Ascending aorta (tissue), 2 donors: ENCODE measurements at places on chromosomes 1 and 21. TPM values are rescaled to one million over a fixed set of nuclear protein-coding genes. Genes with fewer than 3 reads are reported as not detected.

DNA sequence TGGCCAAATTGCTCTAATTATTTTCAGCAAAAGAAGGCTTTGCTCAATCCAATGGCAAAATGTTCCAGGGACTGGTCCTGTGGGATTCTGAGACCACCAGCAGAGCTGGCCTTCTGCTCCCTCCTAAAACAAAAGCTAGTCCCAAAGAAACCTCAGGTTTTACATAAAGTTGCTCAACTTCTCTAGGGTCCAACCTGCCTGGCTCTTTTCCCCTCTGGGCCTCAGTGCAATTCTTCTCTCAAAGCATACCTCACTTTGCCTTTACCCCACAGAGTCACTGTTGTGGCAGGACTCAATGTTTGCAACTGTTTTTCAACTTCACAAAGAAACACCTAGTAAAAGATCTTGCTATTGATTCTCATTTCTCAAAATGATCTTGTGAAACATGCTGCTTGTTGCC is 39.8 kb downstream of the TBX15 start:
- H3K4me3 ChIP-seq = no peak overlapping the region
- no peaks in the 10 kb centered on the region for H3K4me1 ChIP-seq
- H3K27me3 ChIP-seq = no peaks in the 10 kb centered on the region

DNA sequence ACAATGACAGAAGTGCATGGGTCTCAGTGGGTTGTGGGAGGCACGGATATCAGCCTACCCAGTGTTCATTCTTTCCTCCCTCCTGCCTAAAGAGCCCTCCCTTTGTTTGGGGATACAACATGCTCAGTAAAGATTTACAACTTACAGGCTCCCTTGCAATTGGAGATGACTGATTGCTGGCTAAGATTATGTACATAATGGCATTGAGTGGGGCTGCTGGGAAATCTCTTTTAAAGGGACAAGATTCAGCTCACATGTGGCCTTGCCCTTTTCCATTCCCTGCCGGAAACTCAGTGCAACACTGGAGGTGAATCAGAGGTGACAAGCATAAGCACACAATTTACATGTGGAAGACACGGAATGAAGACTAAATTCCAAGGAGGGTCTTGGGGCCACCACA is 83.7 kb upstream of the CHRM3 start:
- H3K4me1 ChIP-seq = no peaks in the 10 kb centered on the region
- H3K27me3 ChIP-seq = no peaks in the 10 kb centered on the region
- H3K27ac ChIP-seq = no peak overlapping the region
- no peak overlapping the region for H3K4me3 ChIP-seq
- no peaks in the 10 kb centered on the region for H3K36me3 ChIP-seq

Gene TSACC
- not detected for total RNA-seq

- no peaks in the 10 kb centered on the region for H3K36me3 ChIP-seq
- H3K27me3 ChIP-seq = no peaks in the 10 kb centered on the region
- no peaks in the 10 kb centered on the region for H3K4me1 ChIP-seq
- DNase-seq = no peak
- H3K27ac ChIP-seq = no peak overlapping the region
- H3K4me3 ChIP-seq = no peak overlapping the region
Observed at GRCh38 chr1:90335558-90335957, 340.6 kb downstream of the ZNF326 start.

DNA sequence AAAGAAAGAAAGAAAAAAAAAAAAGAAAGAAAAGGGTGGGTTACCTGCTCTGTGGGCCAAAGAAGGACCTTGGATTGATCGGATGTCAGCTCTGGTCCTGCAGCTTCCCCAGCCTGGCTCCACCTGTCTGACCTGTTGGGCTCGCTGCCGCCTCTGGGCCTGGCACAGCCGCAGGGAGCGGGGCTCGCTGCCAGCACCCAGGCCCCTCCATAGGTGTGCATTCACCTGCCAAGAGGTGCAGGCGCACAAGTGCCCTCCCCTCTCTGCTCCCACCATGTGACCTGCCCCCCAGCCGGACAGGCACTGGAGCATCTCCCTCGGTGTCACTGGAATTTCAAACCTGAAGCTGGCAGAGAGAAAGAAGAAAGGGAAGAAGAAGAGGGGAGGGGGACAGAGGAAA is 33.1 kb upstream of the GPR157 start:
- H3K27ac ChIP-seq = peak overlapping the region; percentile 81
- no peak overlapping the region for H3K4me3 ChIP-seq
- no peaks in the 10 kb centered on the region for H3K27me3 ChIP-seq
- H3K36me3 ChIP-seq = no peaks in the 10 kb centered on the region

GRCh38 chr1:186152620-186153239 is 222.3 kb downstream of the TPR start:
- no peak for DNase-seq
- H3K27ac ChIP-seq = peak overlapping the region; percentile 42
- H3K36me3 ChIP-seq = no peaks in the 10 kb centered on the region

GRCh38 chr1:211133393-211133835 is 534 bp downstream of the KCNH1 start:
- H3K4me3 ChIP-seq = peak overlapping the region; percentile 63
- no peak for DNase-seq
- H3K36me3 ChIP-seq = no peaks in the 10 kb centered on the region
- no peaks in the 10 kb centered on the region for H3K4me1 ChIP-seq

GRCh38 chr1:77283701-77284425 is 2.0 kb downstream of the AK5 start:
- no peak overlapping the region for H3K27ac ChIP-seq
- no peaks in the 10 kb centered on the region for H3K36me3 ChIP-seq
- no peaks in the 10 kb centered on the region for H3K27me3 ChIP-seq
- no peak overlapping the region for H3K4me3 ChIP-seq
- no peaks in the 10 kb centered on the region for H3K4me1 ChIP-seq

Gene KIRREL1
- total RNA-seq = 114 TPM

DNA sequence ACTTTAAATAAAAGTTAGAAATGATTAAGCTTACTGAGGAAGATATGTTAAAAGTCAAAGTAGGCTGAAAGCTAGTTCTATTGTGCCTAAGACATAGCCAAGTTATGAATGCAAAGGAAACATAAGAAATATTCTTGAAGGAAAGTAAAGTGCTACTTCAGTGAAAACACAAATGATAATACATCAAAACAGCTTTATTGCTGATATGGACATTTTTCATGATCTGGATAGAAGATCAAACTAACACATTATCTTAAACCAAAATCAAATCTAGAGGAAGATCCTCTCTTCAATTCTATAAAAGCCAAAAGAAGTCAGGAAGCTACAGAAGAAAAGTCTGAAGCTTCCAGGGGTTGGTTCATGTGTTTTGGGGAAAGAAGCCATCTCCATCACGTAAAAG is 545.9 kb downstream of the COL11A1 start:
- no peaks in the 10 kb centered on the region for H3K27me3 ChIP-seq
- H3K4me3 ChIP-seq = no peak overlapping the region

DNA sequence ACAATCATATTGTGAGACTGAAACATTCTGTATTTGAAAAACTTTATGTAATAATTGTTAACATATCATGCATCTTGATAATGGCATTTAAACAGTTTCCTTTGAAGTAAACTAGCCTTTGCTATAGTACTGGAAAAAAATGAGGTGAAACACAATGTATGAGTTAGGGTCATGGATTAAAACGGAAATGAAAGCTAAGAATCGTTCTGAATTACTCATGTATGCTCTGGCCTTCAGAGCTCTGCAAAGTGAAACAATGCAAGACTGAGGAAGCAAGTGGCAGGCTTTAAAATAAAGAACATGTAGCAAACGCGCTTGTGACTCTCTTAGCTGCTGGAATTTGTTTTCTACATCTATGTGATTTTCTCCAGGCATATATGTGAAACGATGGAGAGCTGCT is 317.1 kb downstream of the DPYD start:
- H3K27ac ChIP-seq = no peak overlapping the region
- H3K27me3 ChIP-seq = no peaks in the 10 kb centered on the region
- H3K4me3 ChIP-seq = no peak overlapping the region
- H3K36me3 ChIP-seq = no peaks in the 10 kb centered on the region
- H3K4me1 ChIP-seq = no peaks in the 10 kb centered on the region

DNA sequence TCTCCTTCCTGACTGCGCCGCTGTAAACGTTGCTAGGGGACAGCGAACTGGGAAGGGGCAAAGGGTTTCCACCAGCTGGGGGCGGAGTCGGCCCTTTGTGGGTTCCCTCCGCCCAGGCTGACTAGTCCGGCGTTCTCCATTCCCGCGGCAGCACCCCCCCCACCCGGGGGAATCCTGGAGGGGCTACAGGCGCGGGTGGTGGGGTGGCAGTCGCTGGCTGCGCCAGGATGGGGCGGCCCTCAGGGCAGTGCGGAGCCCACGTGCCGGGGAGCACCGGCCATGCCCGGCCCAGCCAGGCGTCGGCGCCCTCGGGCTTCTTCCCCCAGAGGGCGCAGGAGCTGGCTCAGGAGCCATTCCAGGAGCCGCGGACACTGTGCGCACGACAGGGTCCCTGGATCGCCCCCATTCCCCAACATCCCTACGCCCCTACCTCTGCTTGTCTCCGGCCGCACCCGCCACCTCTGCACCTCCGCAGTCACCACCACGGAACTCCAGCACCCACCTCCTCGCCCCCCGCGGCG is 476 bp downstream of the BATF3 start:
- H3K4me1 ChIP-seq = peaks cover 13% of the 10 kb centered on the region
- DNase-seq = no peak
- no peaks in the 10 kb centered on the region for H3K36me3 ChIP-seq
- peak overlapping the region; percentile 73 for H3K4me3 ChIP-seq
- peak overlapping the region; percentile 81 for H3K27ac ChIP-seq

DNA sequence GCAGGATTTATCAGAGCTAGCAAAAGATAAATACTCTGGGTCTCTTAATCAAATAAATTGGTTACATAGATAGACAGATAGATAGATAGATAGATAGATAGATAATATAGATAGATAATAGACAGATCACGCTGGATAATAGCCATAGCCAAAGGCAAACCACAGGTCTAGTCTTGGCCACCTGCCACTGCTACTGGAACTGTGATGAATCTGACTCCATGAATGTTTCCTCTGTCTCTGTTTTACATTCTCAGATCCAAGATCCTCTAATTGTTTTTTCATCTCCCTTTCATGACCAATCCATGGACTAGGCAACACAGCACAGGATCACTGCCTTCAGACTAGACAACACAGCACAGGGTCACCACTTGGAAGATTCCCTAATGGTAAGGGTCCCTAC is 444.7 kb upstream of the NFIA start:
- no peaks in the 10 kb centered on the region for H3K4me1 ChIP-seq
- DNase-seq = no peak
- H3K36me3 ChIP-seq = no peaks in the 10 kb centered on the region

Gene SPRR3
- total RNA-seq = 0.53 TPM

Gene OLFML2B
- 79.7 TPM for total RNA-seq

DNA sequence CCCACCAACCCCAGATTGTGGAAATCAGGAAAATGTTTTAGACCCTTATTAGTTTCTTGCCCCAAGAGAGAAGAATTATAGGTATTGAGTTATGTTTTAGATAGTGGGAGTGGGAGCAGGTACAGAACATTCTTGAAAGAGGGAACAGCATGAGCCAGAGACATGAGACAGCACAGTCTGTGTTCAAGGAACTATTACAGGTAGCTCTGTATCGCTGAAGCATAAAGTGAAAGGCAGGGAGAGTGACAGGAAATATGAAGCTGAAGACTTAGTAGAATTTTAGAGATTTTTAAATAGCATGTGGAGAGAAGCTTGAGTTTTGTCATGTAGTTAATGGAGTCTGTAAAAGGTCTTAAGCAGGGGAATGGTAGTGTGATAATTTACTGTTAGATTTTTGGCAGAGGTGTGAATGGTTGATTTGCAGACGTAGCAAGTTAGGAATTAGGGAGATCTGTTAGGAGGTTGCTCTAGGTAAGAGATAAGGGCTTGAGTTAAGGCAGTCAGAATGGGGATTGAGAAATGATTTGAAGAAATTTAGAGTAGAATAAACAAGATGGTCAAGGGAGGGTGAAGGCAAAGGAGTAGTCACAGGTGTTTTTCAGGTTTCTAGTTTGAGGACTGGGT is 11.6 kb downstream of the SUCO start:
- no peaks in the 10 kb centered on the region for H3K36me3 ChIP-seq
- no peaks in the 10 kb centered on the region for H3K4me1 ChIP-seq
- H3K27me3 ChIP-seq = no peaks in the 10 kb centered on the region
- H3K4me3 ChIP-seq = no peak overlapping the region

Gene IL22RA1
- total RNA-seq = not detected

Gene FAM177B
- not detected for total RNA-seq

DNA sequence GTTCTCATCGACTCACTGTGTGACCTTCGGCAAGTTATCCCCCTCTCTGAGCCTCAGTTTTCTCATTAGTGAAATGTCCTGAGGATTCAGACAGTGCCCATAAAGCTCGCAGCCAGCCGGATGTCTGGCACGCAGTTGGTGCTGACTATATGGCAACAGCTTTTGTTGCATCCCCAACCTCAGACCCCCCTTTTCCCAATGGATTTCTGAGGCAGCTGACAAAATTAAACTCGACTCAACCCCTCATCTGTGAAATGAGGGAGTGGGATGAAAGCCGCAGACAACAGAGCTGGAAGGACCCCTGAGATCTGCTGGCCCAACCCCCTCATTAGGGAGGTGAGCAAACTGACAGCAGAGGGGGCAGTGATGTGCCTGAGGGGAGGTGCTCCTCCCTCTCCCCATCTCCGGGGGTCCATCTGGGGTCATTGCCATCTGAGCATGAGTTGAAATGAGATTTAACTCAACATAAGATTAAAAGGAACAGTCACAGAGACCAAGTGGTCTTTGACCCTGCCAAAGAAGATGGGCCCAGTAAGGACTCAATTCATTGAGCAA is 40.4 kb downstream of the NKAIN1 start:
- DNase-seq = no peak
- no peaks in the 10 kb centered on the region for H3K4me1 ChIP-seq
- no peaks in the 10 kb centered on the region for H3K36me3 ChIP-seq
- H3K27me3 ChIP-seq = no peaks in the 10 kb centered on the region

DNA sequence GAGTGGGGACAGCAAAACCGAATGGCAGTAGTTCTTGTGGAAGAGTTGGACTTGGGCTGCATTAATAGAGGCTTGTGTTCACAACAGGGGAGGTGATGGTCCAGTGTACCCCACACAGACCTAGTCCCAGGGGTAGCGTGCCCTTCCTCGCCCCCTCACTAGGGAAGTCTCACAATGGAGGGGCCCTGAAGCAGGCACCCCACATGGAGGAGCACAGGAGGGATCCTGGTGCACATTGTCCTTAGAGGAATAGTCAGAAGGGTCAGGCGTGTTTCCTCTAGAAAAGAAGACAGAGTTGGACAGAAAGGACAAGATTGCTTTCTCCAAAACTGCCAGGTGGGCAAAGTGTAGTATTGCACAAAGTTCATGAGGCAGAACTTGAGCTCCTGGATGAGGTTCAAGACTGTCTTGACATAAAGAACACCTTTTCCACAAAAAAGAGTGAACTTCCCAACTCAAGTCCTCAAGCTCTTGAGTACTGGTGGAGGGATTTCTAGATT is 23.3 kb downstream of the ETNK2 start:
- H3K27me3 ChIP-seq = no peaks in the 10 kb centered on the region
- no peak for DNase-seq
- H3K36me3 ChIP-seq = peaks cover 6% of the 10 kb centered on the region
- no peak overlapping the region for H3K4me3 ChIP-seq
- no peaks in the 10 kb centered on the region for H3K4me1 ChIP-seq
